ENCODE measurements at places on chromosomes 5 and 9. TPM values are rescaled to one million over a fixed set of nuclear protein-coding genes. Genes with fewer than 3 reads are reported as not detected.
A peak's percentile ranks its signal among the peaks of the same experiment; 100 is the strongest.

DNA sequence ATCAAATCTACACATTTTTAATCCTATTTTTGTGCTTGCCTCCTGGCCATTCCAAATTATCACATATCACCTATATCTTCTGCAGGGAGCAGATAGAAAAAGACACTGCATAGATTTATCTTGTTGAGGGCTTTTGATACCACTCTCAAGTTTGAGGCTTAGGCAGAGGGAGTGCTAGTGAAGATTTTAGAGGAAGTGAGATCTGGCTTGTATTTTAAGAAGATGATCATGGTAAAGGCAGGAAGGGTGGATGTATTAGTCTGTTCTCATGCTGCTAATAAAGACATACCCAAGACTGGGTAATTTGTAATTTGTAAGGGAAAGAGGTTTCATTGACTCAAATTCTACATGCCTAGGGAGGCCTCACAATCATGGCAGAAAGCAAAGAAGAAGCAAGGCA lies 220.9 kb upstream of the TUT7 start:
- DNase-seq, result no peak

- DNase-seq, result no peak
Observed at GRCh38 chr9:26240020-26240419, 561.8 kb upstream of the TUSC1 start.

DNA sequence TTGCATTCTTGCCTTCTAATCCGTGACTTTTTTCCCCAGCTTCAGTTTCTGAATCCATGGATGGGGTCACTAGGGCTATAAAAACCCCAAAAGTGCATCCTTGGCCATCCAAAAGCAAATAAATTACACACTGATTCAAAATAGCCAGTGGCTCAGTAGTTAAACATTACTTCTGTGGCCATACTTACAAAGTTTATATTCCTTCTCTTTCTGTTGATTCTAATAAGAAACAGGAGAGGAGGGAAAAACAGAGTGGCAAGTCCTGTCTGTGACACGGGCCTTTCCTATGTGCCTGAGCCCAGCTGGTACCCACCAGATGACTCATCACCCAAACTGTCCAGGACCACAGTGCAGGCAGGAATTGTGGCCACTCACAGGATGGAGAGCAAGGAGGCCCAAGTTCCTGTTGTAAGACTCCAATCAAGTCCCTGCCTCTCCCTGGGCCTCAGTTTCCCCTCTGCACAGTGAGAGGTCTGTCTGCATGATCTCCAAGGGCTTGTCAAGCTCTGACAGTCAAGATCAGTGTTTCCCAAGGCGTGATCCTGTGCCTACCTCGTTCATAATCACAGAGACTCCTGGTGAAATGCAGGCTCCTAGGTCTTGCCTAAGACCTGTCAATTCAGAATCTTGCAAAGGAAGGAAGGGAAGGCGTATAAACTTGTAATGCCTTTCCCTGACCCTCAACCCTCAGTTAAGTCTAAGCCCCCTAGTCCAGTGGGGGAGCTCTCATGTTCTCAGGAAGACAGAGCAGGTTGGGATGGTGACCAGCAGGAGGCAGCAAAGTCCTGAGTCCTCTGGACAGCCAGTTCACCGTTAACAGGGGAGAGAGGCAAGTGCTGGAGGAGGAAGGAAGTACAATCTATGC lies 29.5 kb downstream of the TNIP1 start:
- peak; percentile 43 for DNase-seq

- DNase-seq, result no peak
Observed at GRCh38 chr9:107137495-107138202, 145.4 kb upstream of the RAD23B start.

DNA sequence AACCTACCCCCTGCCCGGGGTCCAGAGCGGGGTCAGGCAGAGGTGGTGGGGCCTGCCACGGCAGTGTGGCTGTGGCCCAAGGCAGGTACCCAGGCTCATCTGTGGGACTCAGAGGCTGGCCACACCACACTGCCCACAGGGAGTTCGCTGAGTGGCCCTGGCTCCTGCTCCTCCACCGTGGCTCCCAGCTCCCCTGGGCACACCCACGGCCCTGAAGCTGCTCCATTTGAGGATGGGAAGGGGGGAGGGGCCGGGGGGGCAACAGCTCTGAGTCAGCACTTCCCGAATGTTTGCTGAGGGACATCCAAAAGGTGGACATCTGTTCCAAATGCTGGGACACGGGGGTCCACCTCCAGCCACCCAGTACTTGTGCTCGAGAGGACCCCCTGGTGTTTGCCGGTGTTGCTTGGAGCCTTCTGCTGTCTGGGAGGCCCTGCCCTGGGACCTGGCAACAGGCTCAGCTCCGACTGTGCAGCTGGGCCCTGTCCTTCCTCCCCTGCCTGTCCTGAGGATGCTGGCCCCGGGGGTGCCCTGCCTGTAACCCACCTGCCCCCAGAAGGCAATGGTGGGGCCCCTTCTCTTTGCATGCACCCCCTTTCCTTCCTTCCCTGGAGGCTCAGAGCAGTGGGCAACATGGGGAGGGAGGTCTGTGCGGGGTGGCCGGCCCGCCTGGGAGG lies 2.5 kb upstream of the NRARP start:
- no peak for DNase-seq

Gene TRIM7
- 0.38 TPM for polyA plus RNA-seq

All from GM12878 (cell line).